ENCODE measurements at places on chromosomes 7 and 10.

GRCh38 chr7:84277628-84278224, 83.1 kb upstream of the SEMA3A start:
- no peak for DNase-seq

- DNase-seq = no peak
Observed at GRCh38 chr10:14736043-14736442, 38.7 kb downstream of the FAM107B start.

DNA sequence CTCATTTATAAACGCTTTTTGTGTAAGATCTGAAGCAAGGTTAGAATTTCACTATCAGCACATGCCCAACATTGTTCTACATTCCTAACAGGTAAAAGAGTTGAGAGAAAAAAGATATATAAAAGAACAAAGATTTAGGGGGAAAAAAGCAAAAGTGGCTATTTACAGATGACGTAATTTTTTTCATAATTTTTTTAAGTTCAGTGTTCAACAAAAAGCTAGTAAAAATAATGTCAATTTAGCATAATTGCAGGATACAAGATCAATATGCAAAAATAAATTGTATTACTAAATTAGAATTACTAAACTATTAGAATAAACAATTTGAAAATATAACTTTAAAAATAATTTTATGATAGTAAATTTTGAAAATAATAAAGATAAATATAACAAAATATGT, 405.0 kb downstream of the SEMA3D start:
- no peak for DNase-seq

GRCh38 chr10:60707841-60708240, 70.4 kb upstream of the CDK1 start:
- DNase-seq = no peak

GRCh38 chr7:56026538-56026937, 24.7 kb downstream of the PSPH start:
- no peak for DNase-seq

DNA sequence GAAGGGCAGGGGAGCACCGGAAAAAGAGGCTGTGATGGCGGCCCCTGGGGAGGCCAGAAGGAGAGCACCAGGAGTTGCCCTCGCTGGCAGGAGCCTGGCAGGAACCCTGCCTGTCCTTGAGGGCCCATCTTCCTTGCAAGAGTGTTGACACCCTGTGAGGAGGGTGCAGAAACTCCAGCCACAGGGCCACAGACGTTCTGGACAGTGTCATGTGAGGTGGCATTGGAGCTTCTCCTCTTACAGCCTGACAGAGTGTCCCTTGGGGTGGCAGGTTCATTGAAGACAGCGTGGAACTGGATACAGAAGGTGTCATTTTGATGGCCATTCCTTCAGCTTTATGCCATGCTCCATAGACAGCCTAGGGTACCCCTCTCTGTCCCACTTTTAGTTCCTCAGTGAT, 54.2 kb downstream of the RBM20 start:
- no peak for DNase-seq

DNA sequence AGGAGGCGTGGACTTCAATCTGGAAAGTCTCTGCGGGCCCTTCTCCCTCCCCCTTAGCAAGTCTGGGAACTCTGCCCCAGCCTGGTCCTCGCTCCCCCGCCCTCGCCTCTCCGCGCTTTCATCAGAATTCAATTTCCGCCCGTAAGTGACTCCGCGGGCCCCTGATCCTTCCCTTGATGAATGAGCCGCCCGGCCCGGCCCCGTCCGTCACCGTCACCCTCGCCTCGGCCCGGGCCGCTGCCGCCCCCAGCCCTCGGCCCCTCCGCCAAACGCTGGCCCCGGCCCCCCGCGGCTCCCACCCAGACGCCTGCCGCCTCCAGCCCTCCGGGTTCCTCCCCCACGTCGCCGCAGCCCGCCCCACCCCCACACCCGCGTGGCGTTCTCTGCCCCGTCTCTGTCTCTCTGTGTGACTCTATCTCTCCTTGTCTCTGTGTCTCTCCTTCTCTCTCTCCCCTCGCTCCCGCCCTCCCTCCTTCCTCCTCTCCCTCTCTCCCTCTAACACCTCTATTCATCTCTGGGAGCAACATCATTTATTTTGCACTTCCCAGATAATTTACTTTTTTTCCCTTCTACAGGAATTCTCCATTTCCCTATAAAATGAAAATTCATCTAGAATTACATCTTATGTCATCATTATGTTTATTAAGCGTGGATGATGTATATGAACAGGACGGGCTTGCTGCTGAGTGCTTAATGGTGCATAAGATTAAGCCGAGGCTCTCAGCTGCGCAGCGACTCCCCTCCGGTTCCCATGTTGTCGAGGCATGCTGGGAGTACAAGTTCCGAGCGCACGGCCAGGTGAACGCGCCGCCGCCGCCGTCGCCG, 91.2 kb upstream of the PAX2 start:
- DNase-seq = peak; percentile 70

DNA sequence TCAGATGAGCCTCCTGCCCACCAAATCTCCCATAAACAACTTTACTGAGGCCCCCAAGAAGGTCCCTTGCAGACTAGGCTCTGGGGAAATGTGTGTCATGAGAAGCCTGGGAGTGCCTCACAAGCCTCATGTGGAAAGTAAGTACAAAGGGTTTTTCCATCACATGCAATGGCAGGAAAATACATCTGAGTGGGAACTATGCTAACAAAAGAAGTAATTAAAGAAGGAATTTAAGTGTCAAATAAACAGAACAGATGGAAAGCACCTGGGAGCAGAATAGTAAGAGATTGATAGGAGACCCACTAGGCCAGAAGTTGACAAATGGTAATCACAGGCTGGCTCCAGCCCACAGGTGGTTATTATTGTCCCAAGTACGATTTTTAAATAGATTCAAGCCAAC, 20.5 kb downstream of the GSAP start:
- DNase-seq = no peak

DNA sequence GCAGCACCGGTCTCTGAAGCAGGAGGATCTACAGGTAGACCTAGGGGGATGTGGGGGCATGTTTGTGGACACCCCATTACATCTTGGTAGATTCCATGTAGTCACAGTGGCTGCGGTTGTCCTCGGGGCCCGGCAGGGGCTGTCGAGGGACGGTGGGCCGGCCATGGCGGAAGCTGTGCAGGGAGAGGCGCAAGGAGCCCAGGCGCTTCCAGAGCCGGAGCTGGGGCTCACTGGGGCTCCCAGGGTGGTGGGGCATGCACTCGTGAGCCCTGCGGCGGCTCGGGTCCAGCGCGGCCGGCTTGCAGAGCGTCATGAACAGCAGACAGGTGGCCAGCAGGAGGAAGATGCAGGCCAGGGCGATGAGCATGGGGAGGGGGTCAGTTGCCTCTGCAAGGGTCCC, 3.7 kb downstream of the C10orf105 start:
- DNase-seq = no peak

DNA sequence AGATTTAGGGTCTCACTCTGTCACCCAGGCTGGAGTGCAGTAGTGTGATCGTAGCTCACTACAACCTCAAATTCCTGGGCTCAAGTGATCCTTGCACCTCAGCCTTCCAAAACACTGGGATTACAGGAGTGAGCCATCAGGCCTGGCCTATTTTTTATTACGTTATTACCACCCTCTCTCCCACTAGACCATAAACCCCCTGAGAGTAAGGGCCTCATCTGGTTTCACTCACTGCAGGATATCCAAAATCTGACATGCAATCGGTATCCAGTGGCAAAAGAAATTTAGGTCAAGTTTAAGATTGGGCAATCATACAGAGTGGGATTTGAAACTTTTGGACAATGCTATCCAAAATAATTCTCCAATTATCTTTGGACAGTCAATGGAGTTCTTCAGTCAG, 117.0 kb upstream of the NEBL start:
- no peak for DNase-seq

DNA sequence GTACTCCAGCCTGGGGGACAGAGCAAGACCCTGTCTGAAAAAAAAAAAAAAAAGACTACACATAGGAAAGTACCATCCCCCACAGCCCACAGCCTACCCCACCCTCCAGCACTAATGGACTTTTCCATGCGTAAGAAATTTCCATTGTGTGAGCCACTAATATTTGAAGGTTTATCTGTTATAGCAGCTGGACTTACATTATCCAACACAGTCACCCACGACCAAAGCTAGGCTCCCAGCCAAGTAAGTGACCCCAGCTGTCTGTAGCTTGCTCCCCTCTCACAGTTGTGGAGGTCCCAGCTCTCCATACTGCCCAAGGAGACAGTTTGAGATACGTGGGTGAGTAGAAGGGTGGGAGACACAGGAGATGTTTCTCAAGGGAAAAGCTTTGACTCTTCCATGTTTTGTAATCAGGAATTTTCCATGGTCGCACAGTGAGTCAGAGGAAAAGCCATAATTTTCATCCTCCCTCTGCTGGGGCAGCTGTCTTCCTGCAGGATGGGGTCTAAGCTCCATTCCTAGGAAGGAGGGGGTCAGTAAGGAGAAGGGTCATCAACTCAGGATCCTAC, 57.4 kb downstream of the CAV1 start:
- DNase-seq = no peak

DNA sequence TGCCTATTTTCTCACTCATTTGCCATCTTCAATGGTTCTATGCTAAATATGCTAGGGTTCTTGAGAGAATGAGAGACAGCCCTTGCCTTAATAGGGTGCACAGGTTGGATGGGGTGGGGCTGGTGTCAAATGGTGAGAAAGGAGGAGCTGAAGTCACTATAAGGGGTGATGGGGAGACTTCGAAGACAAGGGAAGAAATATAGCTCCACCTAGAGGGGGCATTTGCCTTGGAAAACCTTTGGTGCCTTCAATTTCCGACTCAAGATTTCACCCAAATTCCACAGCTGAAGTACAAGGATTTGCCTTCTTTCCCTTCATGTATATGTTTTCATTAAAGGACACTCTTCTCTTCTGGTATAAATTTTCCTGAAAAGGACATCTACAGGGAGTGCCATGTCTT, 5.6 kb downstream of the PTN start:
- DNase-seq = no peak

GRCh38 chr7:136359333-136359903, 382.3 kb upstream of the MTPN start:
- no peak for DNase-seq

DNA sequence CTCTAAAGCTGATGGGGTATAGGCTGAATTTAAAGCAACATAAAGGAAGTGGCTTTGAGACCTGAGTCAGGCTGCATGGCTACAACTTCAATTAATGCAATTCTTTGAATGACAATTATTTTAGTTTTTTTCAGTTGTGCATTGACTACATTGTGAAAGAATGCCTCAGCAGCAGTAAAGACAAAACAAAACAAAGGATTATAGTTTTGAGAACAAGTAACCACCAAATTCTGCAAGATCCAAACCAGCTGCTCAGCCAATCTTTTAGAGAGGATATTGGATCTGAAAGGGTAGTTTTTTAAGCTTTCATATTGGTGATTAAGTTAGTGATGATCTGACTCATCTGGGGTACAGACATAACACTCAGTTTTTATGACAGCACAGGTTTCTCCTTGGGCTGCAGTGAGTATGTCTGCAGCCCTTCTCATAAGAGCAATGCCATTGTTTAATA, 40.6 kb upstream of the ABCA13 start:
- no peak for DNase-seq

- no peak for DNase-seq
Observed at GRCh38 chr10:101643546-101643945, 51.4 kb downstream of the FBXW4 start.

DNA sequence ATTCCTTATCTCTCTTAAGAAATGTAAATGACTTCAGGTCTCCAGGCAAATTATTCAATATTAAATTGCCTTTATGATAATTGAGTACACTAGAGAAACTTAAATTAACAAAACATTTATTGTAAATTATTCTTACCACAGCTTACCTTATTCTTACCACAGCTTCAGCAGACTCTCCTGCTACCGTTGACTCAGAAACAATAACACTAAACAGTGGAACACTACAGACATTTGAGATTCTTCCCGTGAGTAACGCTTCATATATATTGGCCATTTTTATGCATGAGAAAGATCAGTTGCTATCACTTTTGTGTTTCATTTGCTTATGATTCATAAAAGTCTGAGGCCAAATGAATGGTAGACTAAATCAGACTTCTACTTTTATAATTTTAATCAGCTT, 28.7 kb downstream of the TMEM243 start:
- DNase-seq = no peak

DNA sequence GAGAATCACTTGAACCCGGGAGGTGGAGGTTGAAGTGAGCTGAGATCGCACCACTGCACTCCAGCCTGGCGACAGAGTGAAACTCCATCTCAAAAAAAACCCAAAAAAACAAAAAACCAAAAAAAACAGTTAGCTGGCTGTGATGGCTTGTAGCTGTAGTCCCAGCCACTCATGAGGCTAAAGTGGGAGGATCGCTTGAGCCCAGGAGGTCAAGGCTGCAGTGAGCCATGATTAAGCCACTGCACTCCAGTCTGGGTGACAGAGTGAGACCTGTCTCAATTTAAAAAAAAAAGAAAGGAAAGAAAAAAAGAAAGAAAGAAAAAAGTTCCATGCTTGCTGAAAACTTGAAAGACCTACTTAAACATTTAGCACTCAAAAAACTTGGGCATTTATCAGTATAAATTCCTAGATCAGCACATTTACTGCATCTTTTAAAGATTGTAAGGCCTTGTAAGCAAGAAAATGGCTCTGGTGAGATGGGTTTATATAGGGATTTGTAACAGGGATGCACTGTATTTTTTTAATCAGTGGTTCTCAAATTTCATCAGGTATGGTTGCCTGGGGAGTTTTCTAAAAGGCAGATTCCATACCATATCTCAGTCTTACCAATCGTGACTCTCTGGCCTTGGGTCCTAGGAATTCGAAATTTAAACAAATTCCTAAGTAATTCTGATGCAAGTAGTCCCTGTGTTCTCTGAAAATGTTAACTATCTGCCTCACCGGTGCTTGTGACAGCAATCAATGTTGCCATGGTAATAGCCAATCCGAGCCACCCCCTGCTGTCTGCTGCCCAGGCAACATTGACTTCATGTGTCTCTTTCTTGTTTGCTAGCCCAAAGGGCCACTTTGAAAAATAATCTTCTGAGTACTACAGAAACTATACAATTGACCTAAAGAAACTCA, 11.5 kb upstream of the NT5C2 start:
- peak; percentile 84 for DNase-seq

GRCh38 chr10:96415150-96415890, 56.5 kb upstream of the OPALIN start:
- DNase-seq = no peak

DNA sequence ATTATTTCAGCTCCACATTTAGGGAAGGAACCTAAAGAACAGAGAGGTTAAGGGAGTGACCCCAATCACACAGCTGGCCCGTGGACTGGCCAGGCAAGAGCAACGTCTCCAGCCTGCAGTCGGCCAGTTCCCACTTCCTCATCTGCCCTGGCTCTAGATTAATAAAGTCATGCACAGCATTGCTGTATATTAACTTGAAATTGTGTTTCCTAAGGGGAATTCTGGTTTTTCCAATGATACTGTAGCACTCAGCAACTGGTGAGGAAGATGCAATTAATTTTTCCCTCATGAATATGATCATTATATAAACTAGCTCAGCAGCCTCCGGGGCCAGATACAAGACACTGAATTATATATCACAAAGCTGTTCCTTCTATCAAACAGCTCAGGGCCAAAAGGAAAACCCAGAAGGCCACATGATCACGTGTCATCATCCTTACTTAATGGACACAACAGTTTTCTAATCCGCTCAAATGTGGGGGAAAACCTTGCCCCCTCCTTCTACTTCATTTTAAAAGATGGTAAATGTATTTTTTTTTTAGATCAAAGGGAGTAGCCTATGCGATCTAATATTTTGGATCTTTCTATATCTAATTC, 295.3 kb upstream of the PRKCQ start:
- DNase-seq = no peak
